ENCODE measurements at places on chromosomes 6 and 20.

DNA sequence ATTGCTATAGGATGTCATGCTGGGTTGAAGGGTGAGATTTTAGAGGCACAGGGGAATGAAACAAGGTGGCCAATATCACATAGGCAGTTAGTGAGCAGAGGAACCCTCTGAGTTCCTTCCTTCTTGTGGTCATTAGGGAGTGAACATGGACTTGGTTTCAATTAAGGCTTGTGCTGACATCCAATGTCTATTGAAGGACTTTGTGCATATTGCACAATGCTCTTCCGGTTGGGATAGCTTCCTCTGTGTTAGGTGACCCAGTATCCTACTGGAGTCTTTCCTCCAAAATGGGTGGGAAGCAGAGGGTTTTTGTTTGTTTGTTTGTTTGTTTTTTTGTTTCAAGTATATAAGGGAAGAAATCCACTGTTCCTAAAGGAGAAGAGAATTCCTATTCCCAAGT lies 98.5 kb downstream of the HDGFL1 start:
- no peak for DNase-seq

DNA sequence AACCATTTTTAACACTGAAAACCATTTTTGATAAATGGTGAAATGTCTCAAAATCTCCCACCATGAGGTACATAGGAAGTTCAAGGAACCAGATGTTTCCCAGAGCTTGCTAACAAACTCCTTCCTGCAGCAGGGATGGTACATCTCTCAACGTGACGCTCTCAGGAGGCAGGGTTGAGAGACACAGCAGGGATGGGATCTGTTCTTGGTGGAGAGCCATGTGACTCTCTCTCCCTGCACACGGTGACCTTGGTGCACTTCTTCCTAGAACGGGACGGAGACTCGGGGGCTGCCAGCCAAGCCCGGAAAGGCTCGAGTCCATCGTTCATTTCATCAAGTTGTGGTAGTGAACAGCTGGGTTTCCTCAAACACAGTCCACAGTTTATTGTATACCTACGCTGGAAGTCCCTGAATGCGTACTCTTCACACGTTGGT lies 94.2 kb downstream of the FAM50B start:
- DNase-seq, result no peak

GRCh38 chr6:17501982-17502704 lies 98.0 kb upstream of the FAM8A1 start:
- no peak for DNase-seq

DNA sequence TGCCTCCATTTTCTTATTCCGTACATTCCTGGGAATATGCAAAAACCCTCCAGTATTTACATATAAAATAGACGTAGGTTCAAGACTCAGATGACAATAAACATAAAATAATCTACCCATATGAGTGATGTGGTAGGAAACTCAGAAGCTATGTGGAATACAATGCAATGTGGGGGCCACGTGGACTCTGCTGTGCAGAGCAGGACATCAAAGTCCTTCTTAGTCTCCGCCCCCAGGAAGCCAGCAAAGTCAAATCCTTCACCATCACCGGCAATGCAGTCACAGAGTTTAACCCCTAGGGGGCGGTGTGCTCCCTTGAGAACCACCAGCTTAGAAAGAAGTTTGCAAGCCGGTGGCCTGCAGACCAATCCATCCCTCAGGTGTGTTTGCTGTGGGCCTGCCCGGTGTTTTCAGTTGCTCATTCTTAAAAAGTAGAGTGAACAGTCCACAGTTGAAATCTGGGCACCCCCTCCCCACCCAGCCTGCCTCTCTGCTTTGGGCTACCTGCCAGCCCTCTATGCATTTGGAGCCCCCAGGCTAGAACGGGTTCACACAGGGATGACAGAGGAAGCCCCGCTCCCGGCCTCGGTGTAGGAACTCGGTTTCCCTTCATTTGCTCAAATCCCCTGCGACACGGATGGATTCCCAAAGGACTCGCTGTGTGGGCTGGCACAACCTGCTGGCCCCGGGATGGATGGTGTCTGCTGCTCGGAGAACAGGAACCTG lies 59.9 kb downstream of the SULF2 start:
- peak; percentile 82 for DNase-seq

DNA sequence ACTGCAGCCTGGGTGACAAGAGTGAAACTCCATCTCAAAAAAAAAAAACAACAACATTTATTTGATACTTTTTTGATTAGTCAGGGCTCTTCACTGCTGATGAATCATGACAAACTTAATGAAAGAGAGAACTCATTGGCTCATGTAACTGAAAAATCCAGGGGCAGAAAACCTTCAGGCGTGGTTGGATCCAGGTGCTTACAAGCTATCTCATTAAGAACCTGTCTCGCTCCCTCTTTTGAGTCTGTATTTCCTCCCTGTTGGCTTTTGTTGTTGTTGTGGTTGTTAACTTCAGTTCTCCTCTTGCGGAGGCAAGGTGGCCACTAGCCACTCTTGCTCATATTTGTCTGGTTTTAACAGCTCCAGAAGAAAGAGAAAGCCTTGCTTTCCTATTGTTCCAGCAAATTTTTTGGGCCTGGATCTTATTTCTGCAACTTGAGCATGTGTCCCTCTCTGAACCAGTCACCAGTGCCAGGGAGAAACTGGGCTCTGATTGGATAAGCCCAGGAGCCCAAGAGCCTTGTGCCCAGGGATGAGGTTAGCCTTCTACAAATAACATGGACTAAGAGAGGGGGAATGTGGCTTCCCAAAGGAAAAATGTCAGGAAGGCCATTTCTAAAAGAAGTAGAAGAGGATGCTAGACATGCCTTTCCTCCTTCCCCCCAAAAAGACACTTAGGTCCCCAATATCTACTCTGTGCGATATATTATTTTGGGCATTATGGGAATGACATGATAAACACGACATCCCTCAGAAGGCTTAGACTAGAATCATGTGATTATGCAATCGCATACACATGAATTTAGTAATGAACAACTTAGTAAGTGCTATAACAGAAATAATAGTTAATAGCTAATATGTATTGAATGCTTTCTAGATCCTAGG lies 64.5 kb downstream of the PHACTR2 start:
- no peak for DNase-seq

DNA sequence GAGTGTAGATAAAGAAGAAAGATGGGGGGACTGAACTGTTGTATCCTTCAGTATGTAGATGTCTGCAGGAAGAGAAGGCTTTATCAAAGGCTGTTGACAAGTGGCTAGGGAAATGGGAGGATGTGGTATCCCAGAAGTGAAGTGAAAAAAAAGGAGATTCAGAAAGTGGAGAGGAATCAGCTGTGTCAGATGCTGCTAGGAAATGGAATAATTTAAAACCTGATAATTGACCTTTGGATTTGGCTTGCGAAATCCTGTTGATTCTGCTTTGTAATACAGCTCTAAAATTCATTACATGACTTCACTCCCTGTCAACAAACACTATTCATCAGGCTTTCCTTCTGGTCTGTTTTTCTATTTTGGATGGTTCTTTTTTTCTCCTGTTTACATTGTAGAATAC lies 41.7 kb downstream of the PHF3 start:
- DNase-seq, result peak; percentile 37

DNA sequence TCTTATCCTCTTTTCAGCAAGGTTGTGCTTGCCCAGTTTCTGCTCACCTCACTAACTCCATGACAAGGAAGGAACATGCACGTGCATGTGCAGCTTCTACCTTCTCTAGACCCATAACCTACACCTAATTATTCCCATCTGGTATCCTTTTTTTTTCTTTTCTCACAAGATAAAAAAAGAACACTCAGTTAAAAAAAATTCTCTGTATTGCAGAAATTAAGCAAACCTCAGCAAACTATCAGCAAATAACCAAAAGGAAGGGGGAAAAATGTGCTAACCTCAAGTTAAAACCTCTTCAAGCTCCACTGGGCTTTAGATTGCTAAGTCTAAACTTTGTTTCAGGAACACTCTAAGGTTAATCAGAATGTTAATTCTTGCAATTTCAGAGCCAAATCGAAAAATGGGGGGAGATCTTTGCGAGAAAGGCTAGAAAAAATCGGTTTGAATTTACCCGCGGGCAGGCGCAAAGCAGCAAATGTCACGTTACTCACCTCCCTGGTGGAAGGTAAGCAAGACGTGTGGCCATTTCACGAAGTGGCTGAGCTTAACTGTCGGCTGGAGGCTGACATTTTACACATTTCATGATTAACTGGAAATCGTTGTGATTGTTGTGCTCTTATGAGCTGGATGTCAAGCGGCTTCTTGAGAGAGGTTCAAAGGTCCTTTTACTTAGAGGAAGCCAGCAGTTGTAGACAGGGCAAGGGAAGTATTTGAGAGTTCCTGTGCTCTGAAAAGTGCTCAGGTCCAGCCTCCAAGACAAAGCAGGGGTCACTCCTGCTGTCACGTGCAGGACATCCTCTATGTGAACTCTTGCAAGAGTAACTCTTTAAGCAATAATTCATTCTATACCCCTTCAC lies 19.1 kb downstream of the TFAP2B start:
- no peak for DNase-seq

- no peak for DNase-seq
These were observed 140.3 kb downstream of the CDC5L start for GRCh38 chr6:44527583-44528369.

- peak; percentile 64 for DNase-seq
These were observed 160.2 kb downstream of the MTFR2 start for GRCh38 chr6:136089876-136090275.

GRCh38 chr6:17086469-17086868 lies 15.4 kb upstream of the STMND1 start:
- DNase-seq, result peak; percentile 80

DNA sequence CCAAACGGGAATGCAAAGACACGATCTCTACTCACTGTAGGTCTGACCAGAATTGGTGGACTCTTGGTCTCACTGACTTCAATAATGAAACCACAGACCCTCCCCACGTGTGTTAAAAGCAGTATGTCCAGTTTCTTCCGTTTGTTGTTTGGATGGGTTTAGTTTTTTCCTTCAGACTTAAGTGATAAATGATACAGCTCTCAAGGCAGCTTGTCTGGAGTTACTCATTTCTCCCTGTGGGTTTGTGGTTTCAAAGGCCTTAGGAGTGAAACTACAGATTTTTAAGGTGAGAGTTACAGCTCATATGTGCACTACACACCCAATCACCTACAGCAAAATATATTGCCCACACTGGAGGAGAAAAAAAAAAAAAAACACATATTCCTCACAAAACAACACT lies 86.7 kb upstream of the STMND1 start:
- peak; percentile 90 for DNase-seq

DNA sequence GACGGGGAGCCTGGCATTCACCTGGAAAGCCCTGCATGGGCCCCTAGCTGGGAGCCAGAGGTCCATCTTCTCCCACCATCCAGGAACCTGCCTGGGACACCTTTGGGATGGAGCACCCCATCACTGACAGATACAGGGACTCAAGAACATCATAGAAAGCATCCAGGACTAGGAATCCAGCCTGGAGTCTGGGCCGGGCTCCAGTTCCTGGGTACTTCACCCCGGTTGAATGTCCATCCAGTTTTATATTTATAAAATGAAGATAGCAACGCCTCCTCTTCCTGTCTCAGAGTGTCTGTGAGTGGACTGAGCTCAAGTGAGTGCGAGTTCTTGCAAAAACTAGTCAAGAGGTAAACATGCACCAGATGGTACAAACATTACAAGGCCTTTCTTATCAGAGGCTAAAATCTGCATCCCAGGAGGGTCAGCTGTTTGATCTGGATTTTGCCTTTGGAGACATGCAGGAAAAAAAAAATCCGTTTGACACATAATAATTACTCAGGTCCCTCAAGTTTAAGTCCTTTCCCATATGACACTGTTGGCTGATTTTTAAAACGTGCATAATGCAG lies 27.4 kb downstream of the ZC3H12D start:
- no peak for DNase-seq

- peak; percentile 93 for DNase-seq
These were observed 98.1 kb upstream of the COL21A1 start for GRCh38 chr6:56345376-56345995.

DNA sequence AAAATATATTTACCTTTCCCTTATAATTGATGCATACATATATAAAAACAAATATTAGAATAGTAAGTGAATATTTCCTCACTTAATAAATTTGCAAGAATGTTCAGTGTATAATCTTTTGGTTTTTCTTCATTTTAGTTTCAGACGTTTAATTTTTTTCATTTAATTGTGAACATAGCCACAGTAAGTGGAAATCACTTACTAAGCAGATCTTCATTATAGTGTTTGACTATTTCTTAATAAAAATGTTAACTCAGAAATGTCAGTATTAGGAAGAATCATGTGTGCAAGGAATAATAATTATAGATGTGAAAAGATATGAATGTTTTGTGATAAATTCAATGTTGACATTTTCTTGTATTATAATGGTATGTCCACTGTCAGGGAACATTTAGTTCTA lies 27.4 kb downstream of the STXBP5 start:
- no peak for DNase-seq

DNA sequence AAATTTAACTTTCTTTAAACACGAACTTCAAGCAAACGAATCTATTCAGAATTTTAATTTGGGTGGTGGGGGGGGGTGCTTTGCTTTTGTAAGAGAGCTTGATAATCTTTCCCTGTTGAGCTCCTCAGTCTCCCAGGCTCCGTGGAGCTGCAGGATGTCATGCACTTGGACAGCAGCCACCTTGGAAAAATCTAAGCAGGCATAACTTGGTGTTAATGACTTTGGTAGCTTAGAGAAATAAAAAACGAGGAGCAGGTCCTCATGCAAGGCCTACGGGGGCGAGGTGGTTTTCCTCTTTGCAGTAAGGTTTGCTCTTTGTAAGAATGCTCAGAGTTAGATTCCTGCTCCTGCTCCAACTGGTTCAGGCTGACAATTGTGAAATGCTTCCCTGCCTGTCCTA lies 102.3 kb downstream of the EDN1 start:
- DNase-seq, result peak; percentile 30

DNA sequence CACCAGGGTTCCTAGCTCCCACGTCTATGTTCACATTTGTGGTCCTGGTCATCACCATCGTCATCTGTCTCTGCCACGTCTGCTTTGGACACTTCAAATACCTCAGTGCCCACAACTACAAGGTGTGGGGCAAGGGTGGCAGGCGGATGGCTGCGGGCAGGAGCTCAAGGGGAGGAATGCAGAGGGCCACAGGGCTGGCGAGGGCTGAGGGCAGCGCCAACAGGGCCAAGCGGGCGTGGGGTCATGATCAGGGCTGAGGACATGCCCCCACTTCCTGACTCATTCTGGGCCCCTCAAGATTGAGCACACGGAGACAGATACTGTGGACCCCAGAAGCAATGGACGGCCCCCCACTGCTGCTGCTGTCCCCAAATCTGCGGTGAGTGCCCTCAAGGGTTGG lies 4.6 kb upstream of the CAPN11 start:
- no peak for DNase-seq

GRCh38 chr20:3767110-3767426 lies 485 bp downstream of the ADISSP start:
- no peak for DNase-seq

GRCh38 chr6:152267967-152268845 lies 369.0 kb downstream of the SYNE1 start:
- peak; percentile 21 for DNase-seq

DNA sequence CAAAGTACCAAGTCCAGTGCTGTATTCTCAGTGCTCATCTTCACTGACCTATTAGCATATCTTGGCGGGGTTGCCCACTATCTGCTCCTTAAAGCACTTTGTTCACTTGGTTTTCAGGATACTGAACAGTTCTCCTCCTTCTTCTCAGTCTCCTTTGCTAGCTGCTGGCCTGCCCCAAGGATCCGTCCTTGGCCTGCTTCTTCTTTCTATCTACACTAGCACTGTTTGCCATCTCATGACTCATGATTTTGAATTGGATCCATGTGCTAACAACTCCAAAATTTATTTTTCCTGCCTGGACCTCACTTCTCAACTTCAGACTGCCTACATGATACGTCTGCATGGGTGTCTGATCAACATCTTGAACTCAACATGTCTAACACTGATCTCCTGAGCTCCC lies 15.5 kb downstream of the TPD52L1 start:
- DNase-seq, result peak; percentile 60

- no peak for DNase-seq
These were observed 37.6 kb downstream of the NKAIN2 start for GRCh38 chr6:123841067-123841896.

Data from fibroblast of skin of right quadriceps (primary cell).